Small intestine (tissue), 16 donors: ENCODE measurements at places on chromosomes 1 and 21. TPM values are rescaled to one million over a fixed set of nuclear protein-coding genes. Genes with fewer than 3 reads are reported as not detected.

GRCh38 chr21:43343095-43343991 is 83.6 kb downstream of the SIK1 start:
- peaks cover 55% of the 10 kb centered on the region for H3K4me1 ChIP-seq
- H3K4me3 ChIP-seq = no peak overlapping the region
- H3K27ac ChIP-seq = no peak overlapping the region
- no peaks in the 10 kb centered on the region for H3K27me3 ChIP-seq
- peak; percentile 93 for DNase-seq
- H3K36me3 ChIP-seq = no peaks in the 10 kb centered on the region

SERINC2 gene
- 57.3 TPM for polyA plus RNA-seq

GRCh38 chr1:147651466-147651865 is 18.9 kb downstream of the ACP6 start:
- no peak overlapping the region for H3K4me3 ChIP-seq
- DNase-seq = no peak
- H3K27ac ChIP-seq = no peak overlapping the region

GRCh38 chr1:7831458-7831857 is 21.4 kb downstream of the UTS2 start:
- no peak overlapping the region for H3K4me3 ChIP-seq
- H3K4me1 ChIP-seq = no peaks in the 10 kb centered on the region
- no peak for DNase-seq
- no peaks in the 10 kb centered on the region for H3K27me3 ChIP-seq
- peaks cover 3% of the 10 kb centered on the region for H3K36me3 ChIP-seq

CNTN2 gene
- polyA plus RNA-seq = 1.7 TPM

GRCh38 chr1:64320922-64321614 is 117.6 kb downstream of the UBE2U start:
- no peaks in the 10 kb centered on the region for H3K36me3 ChIP-seq
- H3K4me3 ChIP-seq = no peak overlapping the region
- H3K27ac ChIP-seq = no peak overlapping the region

PLA2G2A gene
- 83.6 TPM for polyA plus RNA-seq

DNA sequence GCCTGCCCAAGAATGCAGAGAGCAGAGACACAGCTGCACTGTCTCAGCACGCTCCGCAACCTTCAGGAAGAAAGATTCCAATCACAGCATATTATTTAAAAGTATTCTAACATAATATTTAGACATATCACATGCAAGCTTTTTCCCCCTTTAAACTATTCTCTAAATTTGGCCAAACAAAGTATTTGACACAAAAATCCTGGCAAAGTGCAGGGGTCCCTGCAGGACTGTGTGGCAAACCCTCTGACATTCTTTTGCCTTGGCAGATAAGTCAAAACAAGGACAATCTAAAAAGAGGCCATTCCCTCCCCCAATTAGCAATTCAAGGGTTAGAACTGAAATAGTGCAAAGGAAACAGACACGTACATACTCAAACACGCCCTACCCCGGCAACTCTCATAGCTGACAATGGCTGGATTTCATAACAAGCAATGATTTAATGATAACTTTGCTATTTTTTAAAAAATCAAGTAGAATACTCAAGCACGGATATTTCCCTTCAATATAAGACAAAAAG is 225.3 kb downstream of the MRPL39 start:
- no peak overlapping the region for H3K27ac ChIP-seq
- H3K4me1 ChIP-seq = no peaks in the 10 kb centered on the region
- H3K4me3 ChIP-seq = no peak overlapping the region
- H3K27me3 ChIP-seq = no peaks in the 10 kb centered on the region
- no peaks in the 10 kb centered on the region for H3K36me3 ChIP-seq

- no peaks in the 10 kb centered on the region for H3K4me1 ChIP-seq
- H3K36me3 ChIP-seq = no peaks in the 10 kb centered on the region
- no peak overlapping the region for H3K4me3 ChIP-seq
Observed at GRCh38 chr1:37161171-37161570, 126.9 kb upstream of the GRIK3 start.

PTGFRN gene
- 12.7 TPM for polyA plus RNA-seq
